ENCODE measurements at places on chromosomes 5 and 9.

- DNase-seq = no peak
These were observed 453.1 kb upstream of the RGMB start for GRCh38 chr5:98320343-98320742.

- DNase-seq = no peak
These were observed 44.9 kb downstream of the LHFPL2 start for GRCh38 chr5:78603636-78604175.

GRCh38 chr9:68705531-68706362, 707 bp downstream of the PIP5K1B start:
- no peak for DNase-seq

GRCh38 chr5:110008131-110008530, 318.4 kb downstream of the MAN2A1 start:
- no peak for DNase-seq

- no peak for DNase-seq
These were observed 256.2 kb downstream of the ARHGAP26 start for GRCh38 chr5:143026380-143026779.

GRCh38 chr9:16308645-16309044, 561.8 kb downstream of the BNC2 start:
- DNase-seq = no peak

DNA sequence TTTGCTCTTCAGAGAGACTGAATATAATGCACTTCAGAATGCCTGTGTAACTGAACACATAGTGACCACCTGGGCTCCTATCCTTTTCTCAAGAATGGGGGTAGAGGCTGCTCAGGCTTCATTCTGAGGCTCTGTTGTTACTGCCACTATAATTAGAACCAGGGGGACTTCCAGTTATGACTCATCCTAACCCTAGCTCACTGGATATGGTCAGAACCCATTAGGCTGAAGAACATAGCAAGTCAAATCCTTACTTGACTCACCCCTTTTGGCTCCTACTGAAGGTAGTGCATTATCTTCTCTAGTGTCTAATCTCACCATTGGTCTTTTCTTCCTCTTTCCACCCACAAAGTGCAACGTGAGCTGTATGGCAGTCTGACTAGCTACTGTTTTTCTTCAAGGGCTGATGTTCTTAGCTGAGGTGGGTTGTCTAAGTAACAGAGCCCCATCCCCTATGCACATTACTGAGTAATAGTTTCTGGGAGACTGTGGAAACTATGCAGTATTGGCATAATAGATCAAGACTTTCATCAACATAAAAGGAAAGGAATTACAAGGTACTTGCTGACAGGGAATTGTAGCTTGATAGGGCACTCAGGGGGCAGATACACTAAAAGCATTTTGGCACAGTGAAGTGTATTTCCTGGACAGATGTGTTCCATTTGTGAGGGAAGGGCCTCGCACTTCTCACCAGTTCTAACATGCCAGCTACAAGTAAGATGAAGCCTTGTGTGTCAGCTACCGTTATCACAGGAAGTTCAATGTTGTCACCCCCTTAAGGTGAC, 431.0 kb upstream of the MEF2C start:
- no peak for DNase-seq

Measured in NCI-H446 treated with DMSO at 0.1 percent for 48 hours (cell line).